Fibroblast of lung (primary cell): ENCODE measurements at places on chromosomes 4 and X. TPM values are rescaled to one million over a fixed set of nuclear protein-coding genes. Genes with fewer than 3 reads are reported as not detected.

- DNase-seq, result peak; percentile 53
Observed at GRCh38 chr4:242121-242848, 63.0 kb downstream of the ZNF732 start.

DNA sequence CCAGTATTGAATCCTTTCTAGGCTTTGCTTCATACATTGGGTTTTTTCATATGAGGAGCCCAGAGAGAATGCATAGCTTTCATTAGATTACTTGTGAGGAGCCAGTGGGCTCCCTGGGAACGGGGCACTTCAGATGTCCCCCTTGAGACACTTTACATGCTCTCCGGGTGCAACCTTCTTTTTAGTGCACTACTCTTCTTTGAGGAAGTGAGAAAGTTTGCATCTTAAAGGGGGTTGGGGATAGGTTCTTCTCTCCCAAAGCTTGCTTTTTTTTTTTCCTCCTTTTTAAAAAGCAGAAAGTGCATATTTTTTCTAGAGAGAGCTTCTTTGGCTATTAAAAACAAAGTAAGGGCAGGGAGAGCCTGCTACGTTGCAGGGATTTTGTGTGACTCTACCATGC lies 4.3 kb downstream of the HADH start:
- no peak for DNase-seq

GRCh38 chrX:65596270-65597034 lies 61.9 kb upstream of the LAS1L start:
- peak; percentile 57 for DNase-seq

DNA sequence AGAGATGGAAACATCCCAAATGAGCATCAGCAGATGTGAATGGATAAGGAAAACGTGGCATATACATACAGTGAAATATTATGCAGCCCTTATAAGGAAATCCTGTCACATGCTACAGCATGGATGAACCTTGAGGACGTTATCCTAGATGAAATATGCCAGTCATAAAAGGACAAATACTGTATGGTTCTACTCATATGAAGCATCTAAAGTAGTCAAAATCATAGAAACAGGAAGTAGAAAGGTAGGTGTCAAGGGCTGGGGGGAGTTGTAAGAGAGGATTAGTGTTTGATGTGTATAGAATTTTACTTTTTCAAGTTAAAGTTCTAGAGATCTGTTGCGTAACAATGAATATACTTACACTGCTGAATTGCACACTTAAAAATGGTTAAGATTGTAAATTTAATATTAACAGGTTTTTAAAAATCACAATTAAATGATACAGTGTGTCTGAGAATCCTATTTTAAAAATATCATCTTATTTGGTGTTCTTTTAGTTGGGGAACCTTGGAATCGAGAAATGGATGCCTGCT lies 58.5 kb downstream of the KDM6A start:
- no peak for DNase-seq

DNA sequence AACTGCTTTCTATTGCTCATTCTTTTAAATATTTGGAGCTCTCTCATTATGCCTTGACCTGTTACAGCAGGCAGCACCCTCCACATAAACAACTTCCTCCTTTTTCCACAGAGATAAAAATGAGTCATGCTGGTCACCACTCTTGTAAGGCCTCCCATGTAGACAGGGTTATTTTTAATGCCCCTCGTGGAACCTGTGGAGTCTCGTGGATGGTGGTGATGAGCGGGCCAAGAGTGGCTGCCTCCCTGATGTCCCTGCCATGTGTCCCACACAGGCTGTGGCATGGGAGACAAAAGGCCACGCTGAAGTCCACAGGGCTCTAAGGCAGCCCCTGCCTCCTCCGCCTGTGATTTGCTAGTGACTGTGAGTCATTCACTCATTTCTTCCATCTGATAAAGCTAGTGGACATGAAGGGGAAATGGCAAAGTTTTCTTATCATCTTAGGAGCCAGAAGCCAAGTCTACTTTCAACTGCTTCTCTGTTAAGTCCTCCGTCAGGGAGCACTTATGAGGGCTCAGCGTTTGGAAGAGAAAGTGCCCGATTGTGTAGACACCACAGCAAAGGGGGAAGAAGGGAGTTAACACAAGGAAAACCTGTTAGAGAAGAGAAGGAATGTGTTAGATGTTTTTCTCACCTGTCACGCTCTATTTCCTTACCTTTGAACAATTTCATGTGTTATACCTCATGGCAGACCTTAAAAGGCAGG lies 121.6 kb upstream of the FAT1 start:
- DNase-seq, result peak; percentile 89

DNA sequence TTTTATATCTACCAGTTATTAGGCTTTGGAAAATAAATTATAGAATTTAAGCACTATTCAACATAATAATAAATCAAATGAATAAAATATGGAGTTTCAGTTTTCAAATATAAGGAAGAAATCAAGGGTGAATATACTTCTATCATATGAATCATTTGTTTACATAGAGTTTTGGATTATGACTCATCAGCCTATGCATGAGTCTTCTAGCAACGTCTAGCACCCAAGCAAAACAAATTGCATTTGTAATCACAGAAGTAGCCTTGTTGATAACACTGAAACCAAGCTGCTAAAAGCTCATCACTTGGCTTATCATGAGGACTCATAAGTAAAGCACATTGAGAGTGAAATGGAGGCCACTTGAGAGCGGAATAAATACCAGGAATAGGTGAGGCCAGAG lies 434.6 kb downstream of the PCDH11X start:
- DNase-seq, result peak; percentile 1

The NUDT10 gene
- polyA plus RNA-seq, result 0.28 and 3.7 TPM in 2 replicates

The RPS6KA6 gene
- polyA plus RNA-seq, result 4.2 and 6.5 TPM in 2 replicates

- no peak for DNase-seq
Observed at GRCh38 chr4:10495651-10496050, 38.4 kb upstream of the ZNF518B start.

The AFP gene
- polyA plus RNA-seq, result 0.35 and 1.5 TPM in 2 replicates

- no peak for DNase-seq
Observed at GRCh38 chr4:26609868-26610267, 26.0 kb downstream of the TBC1D19 start.

GRCh38 chr4:83751336-83751949 lies 215.5 kb downstream of the GPAT3 start:
- no peak for DNase-seq

- no peak for DNase-seq
Observed at GRCh38 chrX:153539979-153540358, 22.5 kb downstream of the ATP2B3 start.

- no peak for DNase-seq
Observed at GRCh38 chr4:79015411-79015810, 76.2 kb upstream of the PAQR3 start.

DNA sequence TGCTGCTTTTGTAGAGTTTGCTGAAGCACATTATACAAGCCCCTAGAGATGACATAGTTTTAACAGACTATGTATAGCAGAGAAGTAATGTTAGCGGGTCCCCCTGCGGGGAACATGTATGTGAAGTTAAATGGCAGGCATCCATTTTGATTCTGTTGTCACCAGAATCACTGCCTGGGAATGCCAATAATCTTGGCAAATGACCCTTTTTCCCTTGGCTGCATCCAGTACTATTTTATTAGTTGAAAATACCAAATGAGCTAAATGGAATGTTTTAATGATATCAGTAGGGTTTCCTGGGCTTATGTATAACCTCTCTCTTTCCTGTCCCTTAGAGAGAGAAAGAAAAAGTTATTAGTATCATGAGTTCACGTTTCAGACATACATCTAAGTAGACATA lies 93.6 kb downstream of the LIMCH1 start:
- DNase-seq, result no peak

GRCh38 chr4:140198942-140199341 lies 45.0 kb upstream of the MAML3 start:
- no peak for DNase-seq

DNA sequence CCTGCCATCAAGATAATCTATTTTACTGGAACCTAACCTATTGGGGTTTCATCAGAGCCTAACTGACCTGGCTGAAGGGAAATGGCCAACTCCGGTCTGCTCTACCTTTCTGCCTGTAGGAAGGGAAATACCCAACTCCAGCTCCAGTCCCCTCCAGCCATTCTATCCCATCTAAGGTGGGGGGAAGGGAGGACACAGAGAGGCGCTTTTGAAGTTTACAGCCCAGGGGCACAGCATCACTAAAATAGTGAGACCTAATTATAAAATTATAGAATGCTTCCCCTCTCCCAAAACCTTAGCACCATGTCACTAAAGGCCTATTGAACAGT lies 27.8 kb upstream of the ACSL4 start:
- DNase-seq, result no peak

The MAGEB10 gene
- polyA plus RNA-seq, result not detected in 2 replicates

The MAGEA10 gene
- not detected in 2 replicates for polyA plus RNA-seq

GRCh38 chrX:14964500-14964899 lies 91.3 kb downstream of the MOSPD2 start:
- peak; percentile 33 for DNase-seq

DNA sequence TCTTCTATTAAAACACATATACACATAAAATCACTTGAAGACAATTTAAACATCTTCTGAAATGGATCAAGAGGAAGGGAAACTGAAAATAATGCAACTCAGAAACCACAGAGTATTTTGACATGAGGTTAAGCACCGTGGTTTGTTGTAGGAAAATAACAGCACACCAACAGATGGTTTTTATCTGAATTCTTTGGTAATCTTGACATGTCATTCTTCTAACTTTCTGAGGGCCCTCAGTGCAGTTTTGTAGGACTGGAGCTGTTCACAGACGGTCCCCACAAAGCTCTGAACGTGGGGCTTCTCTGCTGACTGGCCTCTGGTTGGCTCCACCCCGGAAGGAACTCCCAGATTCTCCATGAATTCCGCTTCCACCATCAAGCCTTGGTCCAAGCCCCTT lies 16.0 kb upstream of the TLR8 start:
- DNase-seq, result peak; percentile 8

The GLRB gene
- polyA plus RNA-seq, result 10.3 and 10.4 TPM in 2 replicates

DNA sequence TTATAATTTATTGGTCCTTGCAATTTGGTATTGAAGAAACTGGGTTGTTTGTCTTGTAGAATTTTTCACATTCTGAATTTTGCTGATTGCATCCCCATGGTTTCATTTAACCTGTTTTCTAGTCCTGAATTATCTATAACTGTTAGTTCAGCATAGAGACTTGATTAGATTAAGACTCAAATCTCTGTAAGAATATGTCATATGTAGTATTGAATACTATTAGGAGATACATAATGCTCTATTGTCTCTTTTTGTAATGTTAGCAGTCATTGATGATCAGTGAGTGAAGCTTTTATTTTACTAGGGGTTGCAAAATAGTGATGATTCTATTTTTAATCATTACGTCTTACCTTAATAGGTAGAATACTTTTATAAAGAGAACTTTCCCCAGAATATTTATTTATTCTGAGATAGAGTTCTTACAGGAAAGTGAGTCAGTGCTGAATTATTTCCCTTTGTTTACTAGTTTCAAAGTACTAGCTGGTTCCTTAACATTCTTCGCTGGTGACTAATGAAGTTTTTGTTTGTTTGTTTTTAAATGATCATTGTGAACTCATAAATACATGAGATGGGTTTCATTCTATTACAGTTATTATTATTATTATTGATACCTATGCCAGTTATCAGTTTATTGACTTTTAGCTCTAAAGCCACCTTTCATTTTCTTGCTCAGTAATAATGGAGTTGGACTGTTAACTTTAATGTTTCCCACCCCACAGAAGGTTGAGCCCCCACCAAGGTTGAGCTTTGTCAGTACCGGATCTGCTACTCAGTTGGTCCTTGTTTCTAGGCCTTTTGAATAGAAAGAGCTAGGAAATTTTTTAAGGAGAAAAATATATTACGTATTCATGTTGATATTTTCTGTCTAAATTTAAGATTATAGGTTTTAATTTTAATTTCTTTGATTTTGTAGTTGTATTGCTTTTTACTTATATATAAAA lies 102.3 kb downstream of the LARP1B start:
- DNase-seq, result peak; percentile 86

DNA sequence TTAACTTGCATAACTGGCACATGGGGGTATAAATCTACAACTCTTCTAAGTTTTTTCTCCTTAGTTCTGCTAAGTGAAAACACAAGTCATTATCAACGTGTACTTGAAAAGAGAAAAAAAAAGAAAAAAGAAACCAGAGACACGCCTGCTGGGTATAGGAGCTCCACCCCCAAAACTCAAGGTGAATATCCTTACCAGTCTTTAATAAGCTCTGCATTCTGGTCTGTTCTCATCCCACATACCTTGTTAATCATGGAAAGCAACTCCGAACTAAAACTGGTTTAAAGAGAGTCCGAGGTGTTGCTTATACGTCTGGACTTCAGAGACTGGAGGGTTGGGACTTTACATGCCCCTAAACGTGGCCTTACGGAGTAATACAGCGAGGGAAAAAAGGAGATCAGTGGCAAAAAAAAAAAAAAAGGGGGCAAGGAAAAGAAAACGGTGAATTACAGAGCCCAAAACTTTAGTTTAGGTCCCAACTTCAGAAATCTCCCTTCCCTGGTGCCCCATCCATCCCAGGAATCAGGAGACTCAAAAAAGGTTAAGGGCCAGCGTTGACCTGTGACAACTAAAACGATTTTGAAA lies 1.0 kb downstream of the PGRMC2 start:
- peak; percentile 55 for DNase-seq

The REPS2 gene
- 0.27 and 0.33 TPM in 2 replicates for polyA plus RNA-seq

The NAP1L2 gene
- 0.87 and 0.93 TPM in 2 replicates for polyA plus RNA-seq

DNA sequence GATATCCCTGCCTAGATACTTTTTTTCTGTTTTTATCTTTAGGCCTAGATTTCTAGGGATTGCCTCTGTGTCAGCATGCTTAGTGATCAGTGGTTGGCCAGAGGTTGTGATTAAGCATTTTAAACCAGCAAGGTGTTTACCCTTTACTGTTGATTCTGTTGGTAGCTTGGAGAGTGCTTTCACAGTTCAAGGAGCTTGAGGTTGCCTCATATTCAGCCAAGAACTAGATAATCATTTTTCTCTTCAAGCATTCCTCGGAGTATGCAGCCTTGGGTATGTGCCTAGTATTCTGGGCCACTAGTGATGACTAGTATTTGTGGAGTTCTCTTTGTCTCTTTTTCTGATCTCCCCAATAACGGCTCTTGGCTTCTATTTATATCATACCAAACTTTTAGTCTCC lies 20.4 kb downstream of the APOOL start:
- DNase-seq, result no peak

The SUPT20HL1 gene
- not detected in 2 replicates for polyA plus RNA-seq

- DNase-seq, result peak; percentile 26
Observed at GRCh38 chr4:183602557-183603027, 56.4 kb downstream of the RWDD4 start.

DNA sequence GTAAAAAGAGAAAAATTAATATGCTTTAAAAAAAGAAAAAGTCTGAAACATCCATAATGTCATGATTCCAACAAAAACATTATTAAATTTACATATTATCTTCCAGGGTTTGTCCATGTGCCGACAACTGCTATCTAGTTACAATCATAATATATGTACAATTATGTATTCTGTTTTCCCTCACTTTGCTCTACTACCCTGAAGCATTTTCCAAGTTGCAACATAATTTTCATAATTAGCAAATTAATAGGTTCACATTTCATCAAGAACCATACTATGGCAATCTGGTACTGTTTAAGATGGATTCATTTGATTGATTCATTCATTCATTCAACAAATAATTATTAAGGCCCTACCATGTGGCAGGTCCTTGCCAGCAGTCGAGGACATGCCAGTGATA lies 128.9 kb upstream of the LEF1 start:
- no peak for DNase-seq
